Activated naive CD8-positive, alpha-beta T cell treated with anti-CD3 and anti-CD28 coated beads, Interleukin-2, amount 10 ng/mL, durations not matched to agents 7 days and 5 days (primary cell): ENCODE measurements at places on chromosomes 6 and 20.

GRCh38 chr20:62246431-62246830 lies 8.1 kb downstream of the OSBPL2 start:
- no peak overlapping the region for H3K27ac ChIP-seq
- no peaks in the 10 kb centered on the region for H3K27me3 ChIP-seq
- H3K36me3 ChIP-seq = no peaks in the 10 kb centered on the region
- no peak overlapping the region for H3K4me3 ChIP-seq
- H3K4me1 ChIP-seq = peaks cover 11% of the 10 kb centered on the region

GRCh38 chr20:60046011-60046413 lies 87.8 kb downstream of the CDH26 start:
- no peak for DNase-seq
- no peaks in the 10 kb centered on the region for H3K36me3 ChIP-seq
- peaks cover 9% of the 10 kb centered on the region for H3K27me3 ChIP-seq
- H3K4me3 ChIP-seq = no peak overlapping the region
- peaks cover 1% of the 10 kb centered on the region for H3K4me1 ChIP-seq

DNA sequence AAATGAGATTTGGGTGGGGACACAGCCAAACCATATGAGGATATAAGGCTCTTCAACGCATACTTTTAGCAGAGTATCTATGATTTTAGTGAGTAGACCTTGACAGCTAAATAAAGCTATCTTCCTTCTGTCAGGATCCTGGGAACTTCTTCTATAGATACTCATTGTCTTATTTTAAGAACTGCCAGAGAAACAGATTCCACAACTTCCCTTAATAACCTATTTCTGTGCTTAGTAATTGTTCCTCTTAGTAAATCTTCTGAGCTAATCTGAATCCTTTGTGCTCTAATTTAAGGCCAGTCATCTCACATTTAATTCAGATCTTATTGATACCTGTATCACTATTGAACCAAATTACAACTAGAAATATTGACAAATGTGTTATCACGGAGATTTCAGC lies 64.0 kb upstream of the CEP85L start:
- peaks cover 47% of the 10 kb centered on the region for H3K4me1 ChIP-seq
- no peak overlapping the region for H3K4me3 ChIP-seq
- no peak for DNase-seq
- H3K27me3 ChIP-seq = no peaks in the 10 kb centered on the region

- H3K4me1 ChIP-seq = peaks cover 34% of the 10 kb centered on the region
- H3K27me3 ChIP-seq = no peaks in the 10 kb centered on the region
- peaks cover 45% of the 10 kb centered on the region for H3K36me3 ChIP-seq
- H3K27ac ChIP-seq = peak overlapping the region; percentile 35
- no peak overlapping the region for H3K4me3 ChIP-seq
Measured at GRCh38 chr6:89966228-89966544, 71.9 kb downstream of the GJA10 start.

DNA sequence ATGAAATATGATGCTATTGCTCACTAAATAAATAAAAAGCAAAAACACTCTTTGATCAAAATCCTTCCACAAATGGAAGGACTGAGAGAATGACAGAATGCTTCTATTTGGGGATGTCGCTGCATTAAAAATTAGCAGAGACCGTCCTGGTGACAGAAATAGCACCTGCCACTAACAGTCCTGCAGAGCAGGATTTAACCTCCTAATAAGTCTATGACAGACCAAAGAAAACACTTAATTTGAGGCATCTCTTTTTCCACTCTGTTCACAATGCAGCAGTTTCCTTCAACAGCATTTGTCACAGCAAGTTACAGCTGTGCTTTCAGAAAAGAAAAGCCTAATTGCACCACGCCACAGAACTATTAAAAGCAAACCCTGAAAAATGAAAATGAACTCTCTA lies 140.6 kb upstream of the BEND6 start:
- H3K4me3 ChIP-seq = no peak overlapping the region
- H3K27ac ChIP-seq = no peak overlapping the region
- H3K27me3 ChIP-seq = peaks cover 15% of the 10 kb centered on the region
- H3K36me3 ChIP-seq = no peaks in the 10 kb centered on the region

DNA sequence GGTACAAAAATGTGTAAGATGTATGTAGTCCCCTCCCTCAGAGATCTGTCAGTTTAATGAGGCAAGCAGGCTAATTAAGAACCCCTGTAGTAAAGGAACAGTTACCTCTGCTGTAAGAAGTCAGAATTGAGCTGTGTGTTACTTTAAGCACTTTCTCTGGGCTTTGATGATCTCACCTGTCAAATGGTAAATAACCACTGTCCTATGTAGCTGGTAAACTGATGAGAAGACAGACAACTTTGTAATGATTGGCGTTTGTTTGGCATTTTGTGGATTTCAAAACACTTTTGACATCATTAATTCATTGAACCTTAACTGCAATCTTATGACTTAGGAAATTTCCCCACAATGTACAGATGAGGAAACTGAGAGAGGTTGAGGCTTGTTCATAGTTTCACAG lies 55.7 kb downstream of the RALY start:
- H3K36me3 ChIP-seq = peaks cover 12% of the 10 kb centered on the region
- peaks cover 17% of the 10 kb centered on the region for H3K4me1 ChIP-seq
- no peak overlapping the region for H3K4me3 ChIP-seq
- DNase-seq = no peak
- H3K27ac ChIP-seq = no peak overlapping the region
